ENCODE measurements at places on chromosomes 5 and 9. TPM values are rescaled to one million over a fixed set of nuclear protein-coding genes. Genes with fewer than 3 reads are reported as not detected.

DNA sequence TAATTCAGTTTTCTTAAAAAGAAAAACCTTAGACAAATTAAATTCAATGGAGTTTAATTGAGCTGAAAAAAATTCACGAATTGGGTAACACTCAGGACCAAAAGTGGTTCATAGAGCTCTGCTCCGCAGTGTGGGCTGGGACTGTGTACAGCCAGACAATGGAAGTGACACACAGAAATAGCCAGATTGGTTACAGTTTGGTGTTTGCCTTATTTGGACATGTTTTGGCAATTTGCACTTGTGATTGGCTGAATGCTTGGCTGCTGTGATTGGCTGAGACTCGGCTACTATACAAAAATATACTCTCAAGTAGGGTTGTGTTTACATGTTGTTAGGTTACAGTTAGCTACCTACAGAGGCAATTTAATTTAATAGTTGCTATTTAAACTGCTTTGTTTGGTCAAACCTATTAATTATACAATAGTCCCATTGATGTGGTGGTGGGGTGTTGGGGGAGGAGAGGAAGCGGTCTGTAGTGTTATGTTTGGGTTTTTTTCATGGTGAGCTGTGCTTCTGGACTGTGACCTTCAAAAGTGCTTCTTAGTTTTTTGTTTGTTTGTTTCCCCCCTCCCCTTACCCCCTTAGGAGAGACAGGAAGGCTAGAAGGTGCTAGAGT, 95.2 kb downstream of the CNTLN start:
- DNase-seq = no peak

GRCh38 chr9:4024281-4024777, 275.5 kb downstream of the GLIS3 start:
- DNase-seq = no peak

GRCh38 chr5:53091289-53091688, 18.3 kb downstream of the MOCS2 start:
- DNase-seq = no peak

- DNase-seq = no peak
Observed at GRCh38 chr5:112124788-112125187, 294.3 kb downstream of the EPB41L4A start.

GRCh38 chr5:125348221-125348692, 601.8 kb upstream of the ZNF608 start:
- peak; percentile 63 for DNase-seq

DNA sequence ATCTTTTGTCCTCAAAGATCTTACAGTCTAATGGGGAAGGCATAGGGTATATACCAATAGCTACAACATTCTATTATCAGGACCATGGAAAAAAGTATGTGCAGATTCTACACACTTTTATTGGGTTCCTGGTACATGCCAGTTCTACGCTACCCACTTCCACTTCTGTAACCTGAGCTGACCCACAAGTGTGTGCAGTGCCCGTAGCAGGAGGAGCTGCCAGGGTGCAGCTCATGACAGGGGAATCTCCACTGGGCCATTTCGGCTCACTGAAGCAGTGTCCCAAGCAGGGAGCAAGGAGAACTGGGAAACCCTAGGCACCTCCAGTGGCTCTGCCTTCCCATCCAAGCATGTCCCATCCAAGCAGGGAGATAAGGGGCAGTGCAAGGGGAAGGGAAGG, 60.4 kb downstream of the FOXI1 start:
- DNase-seq = peak; percentile 48

PCSK5 gene
- total RNA-seq = 3.4 TPM

DNA sequence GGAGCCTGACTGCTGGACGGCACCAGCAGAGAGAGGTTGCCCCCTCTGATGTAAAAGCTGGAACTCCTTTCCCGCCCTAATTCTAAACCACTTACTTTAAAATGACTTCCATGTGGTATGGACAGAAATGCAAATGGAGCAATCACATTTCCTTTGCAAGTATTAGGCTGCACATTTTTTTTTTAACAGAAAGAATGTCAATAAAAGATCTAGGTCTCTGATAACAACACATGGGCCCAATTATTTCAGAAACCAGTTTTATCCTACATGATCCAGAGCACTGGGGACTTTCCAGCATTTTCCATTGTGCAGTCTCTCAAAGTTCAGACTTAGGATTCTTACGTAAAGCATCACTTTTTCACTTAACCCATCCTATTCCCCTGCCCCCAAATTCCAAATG, 203.7 kb downstream of the NXNL2 start:
- no peak for DNase-seq

SPOCK1 gene
- total RNA-seq = 19.6 TPM

- DNase-seq = no peak
Observed at GRCh38 chr5:55304584-55304983, 2.9 kb downstream of the DHX29 start.

DNA sequence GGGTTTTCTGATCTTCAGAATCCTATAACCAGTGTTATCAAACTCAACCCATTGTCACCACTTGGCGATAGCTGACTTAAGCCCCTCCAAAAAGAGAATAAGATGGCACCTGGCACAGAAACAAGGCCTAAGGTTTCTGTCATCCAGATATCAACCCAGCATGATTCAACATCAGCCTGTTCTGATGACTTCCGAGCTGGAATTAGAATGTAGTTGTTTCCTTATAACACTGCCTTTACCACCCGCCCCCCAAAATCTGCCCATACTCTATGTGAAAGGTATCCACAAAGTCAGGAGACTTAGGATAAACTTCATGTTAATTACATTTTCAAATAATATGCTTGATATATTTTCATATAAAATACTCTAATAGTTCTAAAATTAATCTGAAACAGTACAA, 5.2 kb downstream of the KLF9 start:
- no peak for DNase-seq

SLC36A3 gene
- total RNA-seq = not detected

CARD6 gene
- 5.3 TPM for total RNA-seq

DNA sequence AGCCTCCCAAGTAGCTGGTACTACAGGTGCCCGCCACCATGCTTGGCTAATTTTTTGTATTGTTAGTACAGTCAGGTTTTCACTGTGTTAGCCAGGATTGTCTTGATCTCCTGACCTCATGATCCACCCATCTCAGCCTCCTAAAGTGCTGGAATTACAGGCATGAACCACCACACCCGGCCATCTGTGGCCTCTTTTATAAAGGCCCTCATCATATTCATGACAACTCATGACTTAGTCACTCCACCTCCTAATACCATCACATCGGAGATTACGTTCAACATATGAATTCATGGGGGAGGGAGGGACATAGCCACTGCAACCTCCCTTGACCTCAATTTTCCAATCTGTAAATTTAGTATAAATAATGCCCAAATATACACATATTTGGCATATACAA, 27.2 kb upstream of the PLCXD3 start:
- DNase-seq = no peak

- DNase-seq = peak; percentile 83
Observed at GRCh38 chr5:132369474-132370180, at the start of gene SLC22A5. Gene SLC22A5 (plus strand): TSS chr5:132369710. CDS start chr5:132369973, 263 bp downstream.

FOXD1 gene
- total RNA-seq = not detected

Data from Right ventricle myocardium superior (tissue), 1 donor.